ENCODE measurements at places on chromosomes 7 and 10.
A peak's percentile ranks its signal among the peaks of the same experiment; 100 is the strongest.

DNA sequence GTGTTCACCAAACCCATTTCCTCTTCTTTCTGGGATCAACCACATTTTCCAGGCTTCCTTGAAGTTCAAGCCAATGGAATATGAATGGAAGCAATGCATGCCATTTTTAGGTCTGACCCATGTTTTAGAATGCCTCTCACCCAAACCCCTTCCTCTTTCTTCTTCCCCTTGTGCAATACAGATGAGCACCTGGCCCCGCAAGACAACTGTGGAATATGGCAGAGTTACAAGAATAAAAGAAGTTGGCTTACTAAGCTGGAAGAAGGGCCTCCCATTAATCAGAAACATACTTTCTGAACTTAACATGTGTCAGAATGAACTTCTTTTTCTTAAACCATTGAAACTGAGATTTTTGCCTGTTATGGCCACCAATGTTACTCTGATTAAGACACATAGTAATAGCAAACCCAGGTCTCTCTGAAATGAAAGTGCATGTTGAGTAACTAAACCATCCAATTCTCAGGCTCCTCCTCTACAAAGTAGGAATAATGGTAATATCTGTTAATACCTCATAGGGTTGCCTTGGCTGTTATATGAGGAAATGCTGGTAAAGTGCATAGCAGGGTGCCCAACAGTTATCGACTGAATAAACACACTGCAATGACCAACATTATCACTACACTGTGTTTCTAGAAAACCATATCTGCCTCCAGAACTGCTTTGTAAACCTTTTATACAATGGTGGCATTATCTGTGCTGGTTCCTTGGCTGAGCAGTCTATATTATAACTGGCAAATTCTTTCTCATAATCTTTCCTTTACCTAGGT lies 382.2 kb upstream of the NRP1 start:
- no peak for DNase-seq

DNA sequence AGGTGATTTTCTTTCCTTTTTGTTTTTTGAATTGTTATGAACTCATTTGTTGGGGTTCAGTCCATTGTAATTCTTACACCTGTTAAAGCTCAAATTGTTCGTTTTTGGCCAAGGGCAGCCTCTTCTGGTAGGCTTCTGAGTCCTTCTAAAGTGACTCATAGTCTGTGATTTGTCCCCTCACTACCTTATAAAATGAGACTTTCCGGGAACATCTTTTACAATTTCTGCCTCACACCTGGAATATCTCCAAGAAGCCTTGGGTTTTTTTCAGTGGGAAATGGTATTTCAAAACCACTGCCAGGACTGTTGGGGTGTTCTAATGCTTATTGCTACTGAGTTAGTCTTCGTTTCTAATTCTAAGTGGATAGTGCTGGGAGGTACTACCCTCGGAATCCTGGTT lies 56.7 kb downstream of the BMPR1A start:
- no peak for DNase-seq

DNA sequence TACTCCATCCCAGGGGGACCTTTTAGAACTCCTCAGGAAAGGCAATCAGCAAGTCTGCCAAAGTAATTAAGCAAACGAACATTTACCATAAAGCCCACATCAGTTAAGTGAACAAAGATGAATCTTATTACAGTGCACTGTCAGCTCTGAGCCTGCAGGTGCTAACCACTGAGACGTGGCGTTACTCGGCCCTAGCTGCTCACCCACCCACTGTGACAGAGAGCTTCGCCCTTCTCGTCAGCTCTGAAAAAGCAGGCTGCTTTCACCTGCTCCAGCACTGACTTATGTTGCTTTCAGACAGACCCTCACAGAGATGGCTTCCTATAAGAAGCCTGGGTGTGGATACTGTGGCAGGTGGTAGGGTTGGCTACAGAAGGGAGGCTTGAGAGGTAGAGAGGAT lies 57.7 kb upstream of the KCNIP2 start:
- no peak for DNase-seq

DNA sequence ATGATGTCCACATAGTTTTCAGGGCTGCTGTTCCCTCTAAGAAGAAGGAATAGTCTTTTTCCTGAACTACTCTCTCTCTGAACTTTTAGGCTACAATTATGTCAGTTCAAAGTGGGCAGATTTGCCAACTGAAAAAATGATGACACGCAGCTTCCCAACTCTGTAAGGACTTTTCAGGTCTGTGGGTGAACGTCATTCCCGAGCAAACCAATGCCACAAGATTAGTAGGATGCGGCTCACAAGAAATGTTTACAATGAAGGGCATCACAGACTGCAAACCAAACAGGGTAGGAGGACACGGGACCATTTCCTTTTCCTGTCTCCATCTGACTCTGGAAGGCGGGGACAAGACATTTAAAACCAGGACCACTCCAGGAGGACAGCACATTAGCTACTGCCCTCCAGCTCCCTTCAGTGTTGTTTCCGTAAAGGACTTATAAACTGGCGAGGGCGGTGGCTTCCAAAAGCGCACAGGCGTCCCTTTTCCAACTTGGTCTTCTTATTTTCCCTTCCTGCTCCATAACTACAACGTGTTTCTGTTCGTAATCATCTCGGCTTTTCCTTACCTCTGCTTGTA lies 539 bp upstream of the MKLN1 start:
- peak; percentile 36 for DNase-seq

DNA sequence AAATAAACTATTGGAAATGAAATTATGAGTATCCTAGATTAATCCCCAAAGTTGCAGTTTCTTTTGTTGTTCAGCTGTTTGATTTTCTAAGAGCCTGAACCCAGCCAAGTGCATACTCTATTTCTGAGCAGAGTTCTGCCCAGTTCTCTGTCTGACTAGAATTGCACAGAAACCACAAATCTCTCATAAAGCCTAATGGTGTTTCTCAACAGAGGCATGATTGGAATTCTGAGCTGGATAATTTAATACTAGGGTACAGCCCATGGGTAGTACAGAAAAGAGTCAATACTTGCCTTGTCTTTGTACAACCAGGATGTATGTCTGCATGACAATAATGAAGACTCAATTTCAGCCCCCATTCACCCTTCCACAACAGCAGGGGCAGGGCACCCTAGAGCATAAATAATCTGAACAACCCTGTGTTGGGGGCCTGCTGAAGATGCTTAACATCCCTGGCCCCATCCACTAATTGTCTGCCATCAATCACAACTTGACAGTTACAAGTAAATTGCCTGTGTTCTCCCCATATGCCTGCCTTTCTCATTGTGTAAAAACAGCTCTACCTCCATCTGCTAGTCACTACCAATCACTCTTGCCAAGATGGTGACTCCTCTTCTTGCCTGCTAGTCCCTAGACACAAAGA lies 114.4 kb downstream of the NPSR1 start:
- DNase-seq, result no peak

DNA sequence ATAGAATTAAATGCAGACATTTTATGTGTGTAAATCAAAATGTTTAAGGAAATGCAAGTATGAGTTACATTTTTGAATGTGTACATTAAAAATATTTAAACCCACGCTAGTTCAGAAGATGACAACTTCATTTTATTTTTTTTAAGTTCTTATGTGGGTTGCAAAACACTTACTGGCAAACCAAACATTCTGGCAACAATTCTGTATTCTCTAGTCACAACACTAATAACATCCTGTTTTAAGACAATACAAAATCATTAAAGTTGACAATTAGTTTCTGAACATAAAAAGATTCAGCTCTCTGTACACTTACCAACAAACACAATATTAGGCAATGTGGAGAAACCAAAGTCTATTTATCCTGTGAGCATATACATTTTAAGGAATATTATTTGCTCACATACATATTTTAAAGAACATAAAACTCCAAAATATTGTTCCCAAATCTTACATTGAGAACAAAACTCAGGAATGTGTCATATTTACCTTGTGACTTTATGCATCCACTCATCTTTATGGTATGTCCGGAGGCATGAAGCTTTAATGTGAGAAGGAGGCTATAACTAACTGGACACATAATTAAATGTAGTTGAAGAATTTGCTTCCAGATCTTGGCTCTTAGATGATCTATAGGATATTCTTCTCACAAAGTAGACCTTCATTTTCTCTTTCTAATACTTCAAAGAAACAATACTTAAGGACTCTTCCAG lies 134.7 kb downstream of the DGKB start:
- no peak for DNase-seq

DNA sequence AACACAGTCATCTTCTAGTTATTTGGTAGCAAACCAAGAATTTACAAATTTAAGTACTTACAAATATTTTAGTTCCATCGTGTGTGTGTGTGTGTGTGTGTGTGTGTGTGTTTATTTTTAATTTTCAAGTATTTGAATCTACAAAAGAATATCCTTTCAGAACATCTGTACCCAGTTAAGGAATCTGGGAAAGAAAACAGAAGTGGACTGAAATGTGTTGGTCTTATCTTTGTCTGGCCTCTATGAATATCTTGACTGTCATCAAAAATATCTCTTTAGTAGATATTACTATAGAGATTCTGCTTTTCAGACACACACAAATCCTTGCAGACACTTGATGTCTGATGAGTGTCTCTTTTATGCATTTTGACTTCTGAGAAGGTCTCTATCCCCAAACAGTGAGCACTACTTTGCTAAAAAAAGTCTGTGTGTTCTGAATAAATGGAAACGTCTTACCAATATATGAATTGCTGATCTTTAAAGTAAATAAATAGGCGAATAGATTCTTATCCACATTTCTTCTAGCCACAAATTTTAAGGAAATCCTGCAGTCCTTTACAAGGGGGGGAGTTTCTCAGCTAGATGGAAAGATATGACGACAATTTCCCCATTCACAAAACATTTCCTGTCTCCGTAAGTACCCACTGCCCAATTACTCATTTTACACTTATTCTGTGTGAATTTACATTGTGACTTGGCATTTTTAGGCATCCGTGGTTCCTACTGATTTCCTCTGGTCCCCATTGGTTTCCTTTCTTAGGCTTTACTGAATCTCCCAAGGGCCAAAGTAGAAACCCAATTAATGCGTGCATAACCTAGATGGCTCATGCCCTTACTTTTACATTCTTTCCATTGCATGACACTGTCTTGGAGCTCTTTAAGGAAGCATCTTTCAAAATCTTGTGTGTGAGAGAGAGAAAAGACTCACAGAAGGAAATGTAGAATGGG lies 36.0 kb downstream of the NRCAM start:
- DNase-seq, result no peak

- no peak for DNase-seq
Observed at GRCh38 chr10:49119746-49120145, 4.4 kb upstream of the VSTM4 start.

DNA sequence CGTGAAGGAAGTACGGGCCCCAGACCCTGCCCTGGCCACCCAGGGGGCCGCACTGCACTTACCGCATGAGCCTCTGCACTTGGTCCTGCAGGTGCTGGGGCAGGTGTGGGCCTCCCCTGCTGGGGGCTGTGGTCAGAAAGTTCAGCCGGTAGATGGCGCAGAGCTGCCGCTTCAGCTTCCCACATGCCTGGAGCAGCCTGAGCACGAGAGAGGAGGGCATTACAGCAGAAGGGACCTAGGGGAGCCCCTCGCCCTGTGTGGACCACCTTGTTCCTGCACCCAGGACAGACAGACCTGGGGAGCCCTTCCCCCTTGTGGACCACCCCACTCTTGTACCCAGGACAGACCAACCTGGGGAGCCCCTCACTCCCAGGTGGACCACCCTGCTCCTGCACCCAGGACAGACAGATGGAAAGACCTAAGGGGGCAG lies 8.7 kb upstream of the PYROXD2 start:
- DNase-seq, result no peak

DNA sequence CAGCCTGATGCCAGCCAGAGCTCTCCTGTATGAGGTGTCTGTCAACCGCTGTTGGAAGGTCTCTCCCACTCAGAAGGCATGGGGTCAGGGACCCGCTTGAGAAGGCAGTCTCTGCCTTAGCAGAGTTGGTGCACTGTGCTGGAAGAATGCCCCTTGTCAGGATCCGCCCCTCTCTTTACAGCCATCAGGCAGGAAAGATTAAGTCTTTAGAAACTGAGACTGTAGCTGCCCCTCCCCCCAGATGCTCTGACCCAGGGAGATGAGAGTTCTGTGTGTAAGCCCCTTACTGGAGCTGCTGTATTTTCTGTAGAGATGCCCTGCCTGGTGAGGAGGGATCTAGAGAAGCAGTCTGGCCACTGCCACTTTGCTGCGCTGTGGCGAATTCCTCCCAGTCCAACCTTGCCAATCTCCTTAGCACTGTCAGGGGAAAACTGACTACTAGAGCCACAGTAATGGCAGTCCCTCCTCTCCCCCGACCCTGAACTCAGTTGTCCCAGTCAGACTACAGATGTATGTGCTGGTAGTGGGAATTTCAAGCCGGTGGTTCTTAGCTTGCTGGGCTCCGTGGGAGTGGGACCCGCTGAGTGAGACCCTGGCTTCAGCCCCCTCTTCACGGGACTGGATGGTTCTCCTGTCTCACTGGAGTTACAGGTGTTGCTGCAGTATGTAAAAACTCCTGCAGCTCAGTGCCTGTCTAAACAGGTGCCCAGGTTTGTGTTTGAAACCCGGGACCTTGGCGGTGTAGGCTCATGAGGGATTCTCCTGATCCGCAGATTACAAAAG lies 285.5 kb upstream of the ZWINT start:
- DNase-seq, result no peak

GRCh38 chr10:21031232-21031795 lies 134.2 kb upstream of the NEBL start:
- no peak for DNase-seq

- no peak for DNase-seq
Observed at GRCh38 chr10:50503661-50504320, 120.0 kb downstream of the SGMS1 start.

GRCh38 chr7:100185726-100186125 lies 8.0 kb downstream of the STAG3 start:
- no peak for DNase-seq

GRCh38 chr7:82312646-82313045 lies 130.9 kb downstream of the CACNA2D1 start:
- DNase-seq, result no peak

DNA sequence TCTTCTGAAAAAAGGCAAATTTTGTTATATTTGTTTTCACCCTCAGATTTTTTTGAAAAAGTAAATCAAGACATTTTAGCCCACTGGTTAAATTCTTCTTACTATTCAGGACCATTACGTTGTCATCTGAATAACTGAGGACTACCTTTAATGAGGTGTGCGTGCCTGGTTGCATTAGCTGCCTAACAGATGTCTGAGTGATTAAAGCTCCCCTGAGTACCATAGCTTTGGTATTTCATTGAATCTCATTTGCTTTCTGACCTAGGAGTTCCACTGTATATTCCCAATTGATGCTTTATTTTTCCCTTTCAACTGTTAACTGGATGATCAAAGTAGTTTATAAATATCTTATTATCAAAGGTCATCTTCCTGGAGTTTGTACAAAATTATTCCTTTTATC lies 410.0 kb upstream of the SEMA3D start:
- no peak for DNase-seq

GRCh38 chr7:34831436-34831835 lies 173.4 kb downstream of the NPSR1 start:
- no peak for DNase-seq
